CD4-positive, alpha-beta T cell treated with Interleukin-17A for 1 hour (primary cell): ENCODE measurements at places on chromosomes 3 and 15.
A peak's percentile ranks its signal among the peaks of the same experiment; 100 is the strongest.

GRCh38 chr15:55791551-55792400 is 48.8 kb upstream of the PRTG start:
- DNase-seq = no peak

- DNase-seq = no peak
Observed at GRCh38 chr3:112654492-112654891, 13.5 kb upstream of the CCDC80 start.

DNA sequence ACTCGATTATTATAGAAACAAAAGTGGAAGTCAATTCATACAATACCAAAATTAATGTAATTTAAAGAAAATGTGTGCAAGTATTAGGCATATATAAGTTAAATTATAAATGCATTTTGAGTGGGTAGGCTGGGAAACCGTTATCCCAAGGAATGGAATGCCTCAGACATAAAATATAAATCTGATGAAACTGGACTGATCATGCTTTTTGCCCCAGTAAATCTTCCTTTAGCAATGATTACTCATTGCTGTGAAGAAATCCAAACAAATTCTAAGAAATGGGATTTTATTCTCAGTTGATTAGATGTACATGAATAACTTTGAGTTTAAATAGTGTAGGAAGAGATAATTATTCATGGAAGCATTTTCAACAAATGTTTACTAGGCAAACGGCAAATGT is 185.5 kb upstream of the KCNMB2 start:
- no peak for DNase-seq

GRCh38 chr3:45092132-45093031 is 53.8 kb downstream of the CDCP1 start:
- no peak for DNase-seq

- no peak for DNase-seq
Observed at GRCh38 chr15:67590191-67590590, 47.7 kb downstream of the MAP2K5 start.

GRCh38 chr3:36903119-36903882 is 41.6 kb downstream of the TRANK1 start:
- no peak for DNase-seq

- no peak for DNase-seq
Observed at GRCh38 chr3:48411041-48411588, 18.8 kb downstream of the PLXNB1 start.

DNA sequence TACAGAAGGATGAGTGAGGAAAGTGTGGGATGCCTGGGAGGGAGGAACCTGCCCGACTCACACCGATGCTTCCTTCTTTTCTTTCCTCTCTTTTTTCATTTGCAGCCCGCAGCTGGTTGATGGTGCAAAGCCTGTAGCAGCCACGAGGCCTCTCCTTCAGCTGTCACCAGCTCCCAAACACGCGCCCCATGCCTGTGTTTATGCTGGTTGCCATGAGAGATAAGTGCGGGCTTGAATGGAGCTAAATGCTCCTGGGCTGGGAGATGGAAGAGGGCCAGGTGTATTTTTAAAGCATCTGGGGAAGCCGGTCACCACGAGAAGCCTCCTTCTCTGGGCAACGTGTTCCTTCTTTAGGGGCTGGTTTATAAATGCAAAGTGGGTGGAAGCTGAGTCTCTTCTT is 9.3 kb downstream of the COLQ start:
- DNase-seq = no peak

DNA sequence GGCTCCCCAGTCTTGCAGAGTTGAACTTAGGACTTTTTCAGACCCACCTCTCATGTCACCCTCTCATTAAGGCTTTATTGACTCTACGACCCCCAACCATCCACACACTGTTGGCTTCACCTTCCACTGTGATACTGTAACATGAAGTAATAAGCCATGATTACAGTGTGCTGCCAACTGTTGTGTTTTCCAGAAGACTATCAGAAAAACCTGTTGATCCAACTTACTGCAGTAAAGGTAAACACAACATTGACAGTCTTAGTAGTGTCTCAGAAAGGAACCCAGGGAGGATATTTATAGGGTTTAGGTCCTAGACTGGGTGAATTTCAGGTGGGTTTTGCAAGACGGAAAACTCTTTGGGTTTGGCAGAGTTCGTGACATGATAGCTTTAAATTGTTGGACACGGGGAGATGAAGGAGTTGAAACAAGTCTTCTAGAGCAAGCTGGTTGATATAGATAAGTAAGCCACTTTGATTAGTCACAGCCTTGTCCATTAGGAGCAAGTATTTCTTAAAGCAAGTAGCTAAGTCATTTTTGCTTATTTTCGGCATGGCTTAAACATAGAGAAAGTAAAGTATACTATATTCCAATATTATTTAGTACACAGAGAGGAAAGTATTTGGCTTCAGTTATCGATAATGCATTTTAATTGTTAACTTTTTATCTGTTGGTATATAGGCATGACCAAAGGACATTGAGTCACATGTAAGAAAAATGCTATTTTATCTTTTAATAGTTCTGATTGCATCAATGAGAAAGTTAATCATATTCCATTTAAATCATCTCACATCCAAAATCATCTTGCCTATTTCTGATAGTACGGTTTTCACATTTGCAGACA is 2.4 kb upstream of the COL6A5 start:
- no peak for DNase-seq

DNA sequence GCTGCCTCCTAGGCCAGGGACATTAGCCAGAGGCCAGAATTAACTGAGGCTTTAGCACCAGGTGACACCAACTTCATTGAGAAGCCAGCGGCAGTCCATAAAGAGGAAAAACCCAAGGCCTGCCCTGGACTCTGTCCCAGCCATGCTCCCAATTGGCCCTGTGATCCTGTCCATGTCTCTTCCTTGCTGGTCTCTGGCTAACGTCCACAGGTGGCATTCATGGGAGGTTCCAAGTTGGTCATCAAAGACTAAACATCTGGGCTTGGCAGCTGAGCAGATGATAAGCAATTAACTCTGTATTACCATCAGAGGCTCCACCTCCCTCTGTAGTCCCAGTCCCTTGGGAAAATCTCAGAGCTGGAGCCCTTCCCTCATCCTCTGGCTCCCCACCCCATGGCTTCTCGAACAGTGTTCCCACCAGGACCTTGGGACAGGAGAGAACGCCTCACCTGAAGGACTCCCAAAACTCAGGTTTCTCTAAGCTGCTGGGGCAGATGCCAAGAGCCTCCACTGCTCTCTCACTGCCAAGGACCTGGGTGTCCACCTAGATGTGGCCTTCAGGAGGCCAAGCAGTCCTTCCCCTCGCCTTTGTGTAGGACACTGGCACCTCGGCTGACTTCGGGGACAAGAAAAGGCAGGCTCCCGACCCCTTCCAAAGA is 40.4 kb downstream of the GOLGA6A start:
- DNase-seq = no peak

- no peak for DNase-seq
Observed at GRCh38 chr15:98746375-98747155, 98.2 kb downstream of the IGF1R start.

DNA sequence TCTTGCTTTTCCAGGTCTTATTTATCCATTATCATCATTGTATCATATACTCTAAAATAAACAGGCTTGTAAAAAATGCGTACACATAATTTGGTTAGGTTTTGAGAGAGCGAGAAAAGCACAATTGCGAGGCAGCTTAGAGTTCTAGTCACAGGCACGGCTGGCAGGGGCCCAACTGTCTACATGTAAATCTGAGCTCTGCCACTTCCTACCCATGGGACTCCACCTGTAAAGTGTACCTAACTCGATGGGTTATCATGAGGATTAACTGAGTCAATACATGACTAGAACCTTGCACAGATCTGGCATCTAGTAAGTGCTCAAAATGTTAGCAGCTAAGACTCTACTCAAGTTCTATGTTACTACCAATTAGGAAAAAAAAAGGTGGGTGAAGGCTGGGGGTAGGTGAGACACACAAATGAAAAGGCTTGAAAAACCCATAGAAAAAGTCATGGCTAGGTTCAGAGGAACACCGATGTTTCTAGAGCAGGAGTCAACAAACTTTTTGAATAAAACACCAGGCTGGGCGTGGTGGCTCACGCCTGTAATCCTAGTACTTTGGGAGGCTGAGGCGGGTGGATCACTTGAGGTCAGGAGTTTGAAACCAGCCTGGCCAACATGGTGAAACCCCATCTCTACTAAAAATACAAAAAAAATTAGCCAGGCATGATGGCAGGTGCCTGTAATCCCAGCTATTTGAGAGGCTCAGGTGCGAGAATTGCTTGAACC is 36.2 kb downstream of the GLB1 start:
- DNase-seq = peak; percentile 57

DNA sequence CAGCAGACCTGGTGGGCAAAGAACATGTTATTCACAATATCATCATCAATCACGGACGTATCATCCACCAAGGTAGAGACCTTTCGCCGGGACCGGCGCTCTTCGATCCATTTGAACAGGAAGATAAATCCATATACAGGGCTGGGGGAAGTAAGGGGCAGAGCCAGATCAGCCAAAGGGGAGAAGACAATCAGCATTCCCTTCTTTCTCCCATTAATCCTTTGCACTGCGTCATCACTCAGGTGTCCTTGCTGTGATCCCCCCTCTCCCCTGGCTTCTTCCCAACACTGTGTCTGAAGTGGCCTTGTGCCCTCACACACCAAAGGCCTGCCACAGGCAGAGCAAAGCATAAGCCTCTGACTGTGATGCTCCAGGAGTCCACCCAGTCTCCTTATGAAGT is 36.4 kb downstream of the SEMA3G start:
- DNase-seq = no peak

- no peak for DNase-seq
Observed at GRCh38 chr3:126664591-126665214, 9.8 kb upstream of the TXNRD3 start.

DNA sequence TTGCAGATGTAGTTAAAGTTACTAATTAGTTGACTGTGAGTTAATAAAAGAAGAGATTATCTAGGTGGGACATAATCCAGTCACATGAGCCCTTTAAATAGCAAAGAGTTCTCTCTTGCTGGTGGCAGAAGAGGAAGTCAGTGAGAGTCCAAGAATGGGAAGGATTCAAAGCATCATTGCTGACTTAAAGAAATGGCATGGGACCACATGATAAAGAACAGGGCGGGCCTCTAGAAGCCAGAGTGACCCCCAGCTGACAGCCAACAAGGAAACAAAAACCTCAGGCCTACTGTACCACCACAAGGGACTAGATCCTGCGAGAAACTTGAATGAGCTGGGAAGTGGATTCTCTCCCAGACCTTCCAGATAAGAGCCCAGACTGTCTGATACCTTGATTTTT is 447.2 kb upstream of the CCDC54 start:
- DNase-seq = no peak

DNA sequence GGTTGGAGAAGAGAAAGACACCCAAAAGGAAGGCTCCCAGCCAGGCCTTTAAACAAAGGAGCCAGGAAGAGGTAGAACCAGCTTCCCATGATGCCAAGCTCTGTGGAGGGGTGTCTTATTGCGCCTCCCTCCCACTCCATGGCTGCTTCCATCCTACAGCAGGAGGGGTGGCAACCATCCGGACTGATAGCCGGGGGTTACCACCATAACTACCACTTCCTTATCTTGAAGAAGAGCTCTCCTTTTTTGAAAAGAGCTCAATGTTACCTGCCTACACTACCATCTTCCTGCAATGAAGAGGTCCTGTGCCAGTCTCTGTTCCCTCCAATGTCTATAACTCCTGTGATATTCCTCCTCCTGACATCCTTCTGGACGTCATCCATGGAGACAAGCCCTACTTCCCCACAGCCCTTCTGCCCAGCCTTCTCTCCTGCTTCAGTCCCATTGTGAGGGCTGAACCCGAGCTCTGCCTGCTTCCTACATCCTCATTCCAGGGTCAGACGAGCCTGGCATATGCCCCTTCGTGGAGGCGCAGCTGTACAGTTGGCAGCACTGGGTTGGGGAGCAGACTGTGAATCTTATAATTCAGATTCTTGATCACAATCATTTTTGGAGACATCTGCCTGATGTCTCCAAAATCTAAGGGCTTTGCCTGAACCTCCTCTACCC is 8.5 kb downstream of the CCDC9B start:
- no peak for DNase-seq

DNA sequence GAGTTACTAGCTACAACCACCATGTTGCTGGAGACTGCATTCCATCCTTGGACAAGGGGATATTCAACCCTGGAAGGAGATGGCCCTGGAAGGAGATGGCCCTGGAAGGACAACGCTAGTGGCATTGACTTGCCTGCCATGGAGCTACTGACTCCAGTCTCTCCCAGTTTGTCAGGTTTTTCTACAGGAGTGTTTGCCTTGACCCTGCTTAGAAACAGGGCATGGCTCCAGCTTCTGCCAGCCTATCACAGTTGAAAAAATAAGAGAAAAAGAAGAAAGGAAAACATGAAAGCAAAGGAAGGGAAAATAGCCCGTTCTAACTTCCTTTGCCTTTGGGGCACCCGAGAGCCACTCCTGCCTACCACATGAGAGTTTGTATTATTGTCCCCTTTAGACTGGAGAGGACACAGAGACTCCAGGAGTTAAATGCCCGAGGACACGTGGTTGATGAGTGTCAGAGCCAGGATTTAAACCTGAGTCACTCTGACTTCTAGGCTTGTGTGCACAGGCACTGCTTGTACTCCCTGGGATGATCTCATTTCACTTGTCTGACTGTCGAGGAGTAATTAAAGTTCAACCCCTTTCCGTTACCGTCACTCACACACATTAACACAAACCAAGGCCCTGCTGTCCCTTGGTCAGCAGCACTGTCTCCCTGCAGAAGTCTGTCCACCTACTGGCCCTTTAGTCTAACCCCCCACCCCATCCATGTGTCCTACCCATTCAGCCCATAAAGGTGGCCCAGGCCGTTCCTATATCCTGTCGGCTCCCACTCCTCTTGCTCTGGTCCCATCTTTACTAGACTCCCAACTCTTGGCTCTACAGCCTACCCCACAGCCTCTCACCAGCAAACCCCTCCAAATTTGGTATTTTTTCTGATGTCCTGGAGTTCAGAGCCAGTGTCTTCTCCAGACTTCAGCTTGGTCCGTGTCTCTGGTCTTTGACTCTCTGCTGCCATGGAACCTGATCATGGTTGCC is 46.1 kb downstream of the C2CD4A start:
- no peak for DNase-seq

DNA sequence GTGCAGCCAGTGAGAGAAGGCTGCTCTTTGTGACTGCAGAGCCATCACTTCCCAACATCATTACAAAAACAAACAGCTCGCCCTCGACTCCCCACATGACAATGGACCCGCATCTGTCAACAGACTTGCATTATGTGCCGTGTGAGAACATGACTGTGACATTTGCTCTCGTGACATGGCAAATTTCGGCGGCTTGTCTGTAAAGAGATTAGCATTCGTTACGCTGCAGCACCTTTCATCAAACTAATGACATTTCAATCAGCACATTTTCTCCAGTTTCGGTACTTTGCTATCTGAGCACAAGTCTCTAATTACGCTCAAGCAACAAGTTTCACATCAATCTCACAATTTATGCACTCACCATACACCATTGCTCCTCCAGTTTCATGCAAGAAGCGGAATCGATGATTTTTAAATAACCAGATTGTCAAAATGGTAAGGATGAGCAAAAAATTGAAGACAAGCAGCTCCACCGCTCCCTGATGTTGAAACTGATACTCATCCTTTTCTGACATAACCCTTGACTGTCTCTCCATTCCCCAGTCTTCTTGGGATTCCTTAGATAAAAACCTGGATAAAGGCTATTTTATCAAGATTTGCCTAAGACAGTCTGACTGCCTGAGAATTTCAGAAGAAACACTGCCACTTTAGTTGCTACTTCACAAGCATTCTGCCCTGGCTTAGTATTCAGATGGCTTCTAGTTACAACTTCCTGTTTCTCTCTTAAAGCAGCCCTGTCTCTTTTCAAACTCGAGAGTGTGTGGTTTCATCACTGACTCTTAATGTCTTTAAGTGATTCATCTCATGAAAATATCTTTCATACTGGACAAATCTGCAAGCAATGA is at the start of gene SLC9A9:
Gene SLC9A9, minus strand, starts transcription at position 682 of the 845 bp plus-strand sequence. Its CDS starts 146 bp downstream, at position 536.
- DNase-seq = peak; percentile 62

- no peak for DNase-seq
Observed at GRCh38 chr3:105233010-105233409, 133.7 kb upstream of the ALCAM start.
